Thyroid gland (tissue), 4 donors: ENCODE measurements at places on chromosomes 3 and 15. TPM values are rescaled to one million over a fixed set of nuclear protein-coding genes. Genes with fewer than 3 reads are reported as not detected.
A peak's percentile ranks its signal among the peaks of the same experiment; 100 is the strongest.

DNA sequence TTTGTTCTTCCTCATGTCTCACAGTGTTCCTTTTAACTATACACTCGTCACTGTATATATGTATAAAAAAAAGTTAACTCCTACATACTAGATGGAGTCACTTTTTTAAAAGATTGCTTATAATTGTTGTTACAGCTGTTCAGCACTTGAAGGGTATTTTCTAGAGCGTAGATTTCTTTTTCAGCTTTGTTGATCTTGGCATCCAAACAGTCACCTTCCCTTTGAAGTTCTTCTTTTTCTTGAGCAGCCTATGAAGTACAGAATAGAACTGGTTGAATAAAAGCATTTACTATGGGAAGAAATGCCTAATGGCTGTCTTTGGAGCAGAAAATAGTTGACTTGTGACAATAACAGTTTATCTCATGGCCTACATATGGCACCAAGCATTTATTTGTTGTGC lies 17.8 kb downstream of the TTC14 start:
- no peak for DNase-seq
- H3K27me3 ChIP-seq: no peaks in the 10 kb centered on the region
- no peaks in the 10 kb centered on the region for H3K4me1 ChIP-seq

- H3K4me1 ChIP-seq: peaks cover under 1% of the 10 kb centered on the region
- DNase-seq: no peak
- no peak overlapping the region for H3K4me3 ChIP-seq
- no peaks in the 10 kb centered on the region for H3K27me3 ChIP-seq
- no peaks in the 10 kb centered on the region for H3K36me3 ChIP-seq
- no peak overlapping the region for H3K27ac ChIP-seq
Observed at GRCh38 chr3:48125013-48125705, 63.1 kb downstream of the CDC25A start.

DNA sequence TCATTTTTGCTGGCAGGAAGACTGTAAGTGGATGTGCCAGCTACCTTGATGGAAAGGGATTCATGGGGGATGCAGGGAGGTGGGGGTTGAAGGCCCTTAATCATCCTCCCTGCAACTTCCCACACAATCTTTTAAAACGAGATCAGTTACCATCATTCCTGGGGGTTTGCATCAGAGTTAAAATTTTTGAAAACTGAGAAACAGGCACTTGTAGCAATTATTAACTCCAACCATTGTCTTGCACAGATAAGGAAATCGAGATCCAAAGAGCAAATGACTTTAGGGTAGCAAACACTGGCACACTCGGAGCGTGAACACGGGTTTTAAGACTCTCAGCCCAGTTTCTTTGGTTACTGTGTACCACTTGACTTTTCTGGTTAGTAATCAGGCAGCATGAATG lies 41.9 kb downstream of the GPD1L start:
- H3K4me1 ChIP-seq: peaks cover 14% of the 10 kb centered on the region
- no peak overlapping the region for H3K4me3 ChIP-seq
- H3K36me3 ChIP-seq: peaks cover 14% of the 10 kb centered on the region
- H3K27me3 ChIP-seq: no peaks in the 10 kb centered on the region

The PTX3 gene
- 4.7 TPM for total RNA-seq

- DNase-seq: no peak
- H3K36me3 ChIP-seq: peaks cover 14% of the 10 kb centered on the region
- H3K27ac ChIP-seq: no peak overlapping the region
- H3K27me3 ChIP-seq: no peaks in the 10 kb centered on the region
- H3K4me1 ChIP-seq: peaks cover 2% of the 10 kb centered on the region
Observed at GRCh38 chr15:75620841-75621391, 4.6 kb downstream of the SNUPN start.

DNA sequence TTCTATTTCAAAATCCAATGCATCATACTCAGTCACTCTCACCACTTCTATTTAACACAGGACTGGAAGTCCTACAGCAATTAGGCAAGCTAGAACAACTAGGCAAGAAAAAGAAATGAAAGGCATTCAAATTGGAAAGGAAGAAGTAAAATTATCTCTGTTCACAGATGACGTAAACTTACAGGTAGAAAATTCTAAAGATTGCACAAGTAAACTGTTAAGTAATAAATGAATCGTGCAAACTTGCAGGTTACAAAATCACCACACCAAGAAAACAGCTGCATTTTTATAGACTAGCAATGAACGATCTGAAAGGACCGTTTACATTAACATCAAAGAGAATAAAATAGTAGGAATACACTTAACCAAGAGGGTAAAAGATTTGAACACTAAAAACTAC lies 36.2 kb downstream of the CHST2 start:
- no peaks in the 10 kb centered on the region for H3K27me3 ChIP-seq
- peaks cover 6% of the 10 kb centered on the region for H3K4me1 ChIP-seq
- H3K36me3 ChIP-seq: no peaks in the 10 kb centered on the region

The GRM2 gene
- total RNA-seq: 0.45 TPM

The GPR171 gene
- total RNA-seq: 8.7 TPM

The AADAC gene
- not detected for total RNA-seq

- H3K36me3 ChIP-seq: no peaks in the 10 kb centered on the region
- no peaks in the 10 kb centered on the region for H3K4me1 ChIP-seq
- H3K27me3 ChIP-seq: no peaks in the 10 kb centered on the region
- H3K27ac ChIP-seq: no peak overlapping the region
- H3K4me3 ChIP-seq: no peak overlapping the region
Observed at GRCh38 chr3:126133606-126134005, 46.8 kb downstream of the ALDH1L1 start.

- peak overlapping the region; percentile 15 for H3K27ac ChIP-seq
- H3K27me3 ChIP-seq: no peaks in the 10 kb centered on the region
- peaks cover 45% of the 10 kb centered on the region for H3K36me3 ChIP-seq
- H3K4me1 ChIP-seq: peaks cover 48% of the 10 kb centered on the region
Observed at GRCh38 chr3:125002414-125003368, 53.1 kb downstream of the HEG1 start.

The PLCB2 gene
- 3.1 TPM for total RNA-seq

DNA sequence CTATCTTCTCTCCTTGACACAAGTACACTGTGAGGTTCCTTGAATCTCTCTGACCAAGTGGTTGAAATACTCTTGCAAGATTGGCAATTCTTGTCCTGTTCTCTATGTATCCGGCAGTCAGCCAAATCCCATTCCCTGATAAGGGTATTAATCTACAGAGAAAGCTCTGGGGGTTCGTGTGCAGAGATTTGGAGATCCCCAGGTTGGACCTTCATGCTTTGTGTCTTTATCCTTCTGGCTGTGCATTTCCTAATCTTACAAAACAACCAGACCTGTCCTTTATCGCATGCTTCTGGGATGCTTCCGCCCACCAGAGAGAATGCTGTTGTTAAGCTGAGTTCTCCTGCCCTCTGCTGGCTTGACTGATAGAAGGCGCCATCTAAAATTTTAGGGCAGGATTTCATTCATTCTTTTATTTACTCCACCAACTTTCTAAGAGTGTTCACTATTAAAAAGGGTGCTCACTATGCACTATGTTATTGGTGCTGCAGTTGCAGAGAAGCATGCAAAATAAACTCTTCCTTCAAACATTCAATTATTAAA lies 8.6 kb upstream of the SST start:
- DNase-seq: peak; percentile 39
- no peaks in the 10 kb centered on the region for H3K36me3 ChIP-seq
- H3K27ac ChIP-seq: no peak overlapping the region
- no peak overlapping the region for H3K4me3 ChIP-seq

GRCh38 chr3:161549261-161549660 lies 52.7 kb downstream of the OTOL1 start:
- no peaks in the 10 kb centered on the region for H3K36me3 ChIP-seq
- H3K4me1 ChIP-seq: no peaks in the 10 kb centered on the region
- H3K27me3 ChIP-seq: no peaks in the 10 kb centered on the region
- no peak overlapping the region for H3K27ac ChIP-seq

DNA sequence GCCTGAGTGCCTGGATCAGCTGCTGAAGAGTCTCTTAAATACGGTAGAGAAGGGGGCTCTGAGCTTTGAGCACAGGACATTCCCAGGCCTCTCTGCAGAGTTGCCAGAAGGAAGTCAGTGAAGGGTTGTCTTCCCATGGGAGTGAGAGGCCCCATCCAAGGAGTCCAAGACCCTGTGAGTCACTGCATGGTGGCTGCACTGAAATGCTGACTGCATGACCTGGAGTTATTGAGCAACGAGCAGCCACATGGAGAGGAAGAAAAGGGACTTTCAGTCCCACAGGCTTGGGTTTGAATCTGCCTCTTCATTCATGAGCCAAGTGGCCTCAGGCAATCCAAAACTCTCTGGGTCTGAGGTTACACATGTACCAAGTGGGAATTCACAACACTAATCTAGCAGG lies 69.6 kb upstream of the RASGRF1 start:
- H3K27ac ChIP-seq: no peak overlapping the region
- no peaks in the 10 kb centered on the region for H3K4me1 ChIP-seq

- no peak overlapping the region for H3K4me3 ChIP-seq
- no peaks in the 10 kb centered on the region for H3K4me1 ChIP-seq
- no peak for DNase-seq
- H3K27me3 ChIP-seq: no peaks in the 10 kb centered on the region
- no peaks in the 10 kb centered on the region for H3K36me3 ChIP-seq
Observed at GRCh38 chr15:94582368-94582767, 351.0 kb downstream of the MCTP2 start.

- H3K4me1 ChIP-seq: no peaks in the 10 kb centered on the region
- H3K27me3 ChIP-seq: no peaks in the 10 kb centered on the region
- no peaks in the 10 kb centered on the region for H3K36me3 ChIP-seq
- DNase-seq: no peak
Observed at GRCh38 chr3:126307591-126308393, 49.4 kb downstream of the KLF15 start.

The NUP210 gene
- 9.8 TPM for total RNA-seq

DNA sequence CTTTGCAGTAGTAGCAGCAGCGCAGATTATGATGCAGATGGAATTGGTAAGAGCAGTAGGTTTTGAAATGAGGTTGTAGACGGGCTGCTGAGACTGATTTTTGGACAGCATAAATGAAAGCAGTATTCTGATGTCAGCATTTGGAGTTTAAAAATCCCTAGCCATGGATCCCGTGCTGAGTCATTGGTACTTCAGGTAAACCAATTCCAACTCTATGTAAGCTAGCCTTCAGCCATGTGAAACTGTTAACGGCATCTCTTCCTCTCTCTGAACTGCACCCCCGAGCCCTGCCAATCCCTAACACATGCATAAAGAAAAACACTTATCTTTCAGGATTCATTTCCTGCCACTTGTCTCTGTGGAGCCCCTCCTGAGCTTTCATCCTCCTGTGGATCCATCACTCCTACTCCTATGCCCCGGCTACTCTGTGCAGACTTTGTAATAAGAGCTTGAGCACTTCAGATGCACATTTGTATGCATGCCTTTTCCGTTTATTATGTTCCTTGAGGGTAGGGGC lies 119.0 kb downstream of the AKAP13 start:
- no peaks in the 10 kb centered on the region for H3K27me3 ChIP-seq
- peak overlapping the region; percentile 68 for H3K27ac ChIP-seq

- H3K27ac ChIP-seq: peak overlapping the region; percentile 3
- H3K27me3 ChIP-seq: no peaks in the 10 kb centered on the region
- peaks cover 11% of the 10 kb centered on the region for H3K4me1 ChIP-seq
- no peak for DNase-seq
- H3K4me3 ChIP-seq: peak overlapping the region; percentile 7
Observed at GRCh38 chr3:156843071-156843808, 17.1 kb downstream of the LEKR1 start.

GRCh38 chr3:95341314-95341713 lies 1278.5 kb downstream of the NSUN3 start:
- DNase-seq: no peak
- H3K4me3 ChIP-seq: no peak overlapping the region
- H3K4me1 ChIP-seq: no peaks in the 10 kb centered on the region
- H3K36me3 ChIP-seq: no peaks in the 10 kb centered on the region
- no peaks in the 10 kb centered on the region for H3K27me3 ChIP-seq

- H3K36me3 ChIP-seq: no peaks in the 10 kb centered on the region
- no peaks in the 10 kb centered on the region for H3K27me3 ChIP-seq
- peaks cover 6% of the 10 kb centered on the region for H3K4me1 ChIP-seq
- no peak overlapping the region for H3K4me3 ChIP-seq
- peak; percentile 67 for DNase-seq
Observed at GRCh38 chr15:78396976-78397375, 41.0 kb upstream of the IREB2 start.

GRCh38 chr15:39269821-39270220 lies 311.1 kb upstream of the THBS1 start:
- H3K4me1 ChIP-seq: no peaks in the 10 kb centered on the region
- H3K27ac ChIP-seq: no peak overlapping the region
- no peak overlapping the region for H3K4me3 ChIP-seq
- H3K36me3 ChIP-seq: no peaks in the 10 kb centered on the region

- no peak overlapping the region for H3K27ac ChIP-seq
- DNase-seq: no peak
- no peak overlapping the region for H3K4me3 ChIP-seq
- no peaks in the 10 kb centered on the region for H3K27me3 ChIP-seq
Observed at GRCh38 chr15:68303134-68303533, 25.6 kb downstream of the FEM1B start.

DNA sequence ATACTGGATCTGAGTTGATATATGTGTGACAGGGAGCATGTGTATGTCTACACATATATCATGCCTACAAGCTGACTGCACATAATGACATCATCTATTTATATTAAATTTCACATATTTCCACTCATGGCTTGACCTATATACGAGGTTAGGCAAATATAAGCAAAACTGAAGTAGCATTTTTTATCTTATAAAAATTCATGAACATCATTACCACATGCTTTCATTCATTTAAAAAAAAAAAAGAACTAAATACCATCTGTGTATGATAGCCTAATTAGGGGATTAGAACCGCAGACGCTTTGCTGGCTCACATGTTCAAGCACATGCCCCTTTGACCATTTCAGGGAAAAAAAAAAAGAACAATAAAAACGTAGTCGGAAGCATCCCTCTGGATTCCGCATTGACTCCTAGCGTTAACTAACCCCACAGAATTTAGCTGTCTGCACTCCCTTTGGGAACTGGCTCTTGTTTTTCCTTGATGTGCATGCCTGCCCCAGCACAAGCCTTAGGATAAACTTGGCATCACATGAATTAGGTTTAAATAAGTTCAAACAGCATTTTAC lies 888.4 kb downstream of the ROBO1 start:
- no peak overlapping the region for H3K27ac ChIP-seq
- no peaks in the 10 kb centered on the region for H3K27me3 ChIP-seq
- no peak overlapping the region for H3K4me3 ChIP-seq
- H3K36me3 ChIP-seq: no peaks in the 10 kb centered on the region

GRCh38 chr15:25501828-25502446 lies 63.1 kb upstream of the UBE3A start:
- DNase-seq: peak; percentile 72
- H3K4me3 ChIP-seq: no peak overlapping the region
- H3K27ac ChIP-seq: no peak overlapping the region
- H3K27me3 ChIP-seq: no peaks in the 10 kb centered on the region
- no peaks in the 10 kb centered on the region for H3K36me3 ChIP-seq

DNA sequence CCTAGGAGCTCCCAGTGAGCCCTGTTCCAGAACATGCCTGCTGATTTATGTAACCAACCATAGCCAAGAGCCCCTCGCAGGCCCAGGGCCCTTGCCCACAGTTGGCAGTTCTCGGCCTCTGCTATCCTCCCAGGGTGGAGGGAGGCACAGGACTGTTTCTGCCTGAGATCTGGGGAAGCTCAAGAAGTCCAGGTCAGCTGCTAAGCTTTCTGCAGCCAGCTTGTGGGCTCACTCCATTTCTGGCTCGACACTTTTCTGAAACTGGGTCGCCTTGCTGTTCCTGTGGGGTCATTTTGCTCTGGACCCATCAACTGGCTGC lies 72.5 kb upstream of the HERC1 start:
- no peak overlapping the region for H3K4me3 ChIP-seq
- H3K4me1 ChIP-seq: peaks cover 30% of the 10 kb centered on the region
- peaks cover 5% of the 10 kb centered on the region for H3K36me3 ChIP-seq
- DNase-seq: peak; percentile 73
- peak overlapping the region; percentile 53 for H3K27ac ChIP-seq

GRCh38 chr3:176951586-176952292 lies 245.5 kb downstream of the TBL1XR1 start:
- H3K36me3 ChIP-seq: no peaks in the 10 kb centered on the region
- no peak overlapping the region for H3K27ac ChIP-seq
- no peaks in the 10 kb centered on the region for H3K27me3 ChIP-seq
- no peak for DNase-seq
